ENCODE measurements at places on chromosomes 12 and 14.

DNA sequence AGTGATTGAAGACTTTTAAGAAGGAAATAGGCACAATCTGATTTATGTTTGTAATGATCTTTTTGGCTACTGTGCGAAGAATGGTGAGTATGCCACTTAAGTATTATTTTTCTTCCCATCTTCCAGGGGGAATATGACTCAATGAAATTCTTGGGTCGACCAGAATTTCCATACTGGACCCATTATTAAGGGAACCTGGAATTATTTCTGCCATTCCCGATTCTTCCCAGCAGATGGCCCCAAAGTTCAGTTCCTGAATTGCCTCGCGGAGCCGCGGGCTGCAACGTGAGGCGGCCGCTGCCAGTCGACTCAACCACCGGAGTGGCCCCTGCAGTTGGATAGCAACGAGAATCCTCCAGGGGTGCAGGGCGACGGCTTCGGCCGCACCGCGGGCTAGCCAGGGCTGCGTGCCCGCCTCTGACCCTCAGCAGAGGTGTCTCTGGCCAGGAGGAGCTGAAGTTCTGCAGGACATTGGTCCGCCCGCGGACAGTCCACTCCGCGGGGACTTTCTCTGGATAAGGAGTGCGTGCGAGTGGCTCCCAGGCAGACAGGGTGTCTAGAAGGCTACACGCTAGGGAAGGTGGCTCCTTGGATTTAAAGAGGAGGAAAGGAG is 628 bp upstream of the TSHR start:
- DNase-seq, result peak; percentile 61

DNA sequence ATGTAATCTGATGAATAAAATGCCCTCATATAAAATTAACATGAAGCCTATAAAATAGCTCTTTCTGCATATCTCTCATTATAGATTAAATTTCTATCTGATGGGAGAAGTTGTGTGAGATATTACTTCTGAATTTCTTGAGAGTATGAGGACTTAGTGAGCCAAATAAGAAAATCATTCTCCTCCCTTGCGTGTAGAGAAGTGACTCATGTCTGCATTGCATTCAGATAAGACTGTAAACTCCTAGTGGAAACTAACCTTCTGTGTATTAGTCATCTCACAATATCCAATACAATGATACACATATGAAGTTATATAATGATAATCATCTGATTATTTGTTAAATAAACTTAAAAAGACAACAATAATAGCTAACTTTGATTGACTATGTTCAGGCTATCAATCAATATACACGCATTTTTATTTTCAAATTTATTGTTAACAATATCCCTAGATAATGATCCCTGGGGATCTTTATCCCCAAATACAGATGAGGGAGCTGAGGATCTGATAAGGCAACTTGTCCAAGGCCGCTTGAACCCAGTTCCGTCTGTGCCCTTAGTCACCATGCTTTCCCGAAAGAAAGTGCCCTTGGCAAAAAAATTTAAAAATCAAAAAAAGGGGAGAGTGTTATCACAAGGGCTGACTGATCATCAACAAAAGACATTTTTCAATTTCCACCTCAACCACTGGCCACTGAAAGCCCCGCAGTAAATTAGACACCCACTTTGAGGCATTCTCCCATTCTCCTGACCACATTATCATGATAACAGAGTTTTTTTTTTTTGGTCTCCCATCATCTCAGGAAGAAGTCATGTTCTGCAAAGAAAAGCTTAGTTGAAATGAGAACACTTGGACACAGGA is 189.2 kb upstream of the RASSF8 start:
- DNase-seq, result no peak

GRCh38 chr12:76627346-76628135 is 68.0 kb upstream of the OSBPL8 start:
- DNase-seq, result no peak

- DNase-seq, result no peak
These were observed 131.7 kb upstream of the CPNE8 start for GRCh38 chr12:39037115-39037514.

GRCh38 chr14:55245657-55246268 is 25.5 kb upstream of the FBXO34 start:
- no peak for DNase-seq

DNA sequence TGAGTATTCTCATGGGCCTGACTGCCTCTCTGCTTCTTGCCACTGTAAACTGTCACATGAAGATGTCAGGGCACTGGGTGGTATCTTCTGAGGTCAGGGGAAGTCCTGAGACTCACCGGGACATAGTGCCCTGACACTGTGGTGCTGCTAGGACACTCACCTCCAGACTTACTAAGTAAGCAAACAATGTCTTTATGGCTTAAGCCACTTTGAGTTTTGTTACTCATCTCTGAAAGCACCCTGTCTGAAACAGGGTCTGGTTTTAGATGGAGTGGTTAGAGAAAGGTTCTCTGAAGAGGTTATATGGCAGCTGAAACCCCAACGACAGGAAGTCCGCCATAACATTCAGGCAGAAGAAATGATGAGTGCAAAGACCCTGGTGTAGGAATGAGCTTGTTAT is 22.7 kb downstream of the GPR19 start:
- DNase-seq, result no peak

- no peak for DNase-seq
These were observed 11.5 kb downstream of the COL2A1 start for GRCh38 chr12:47992776-47993175.

DNA sequence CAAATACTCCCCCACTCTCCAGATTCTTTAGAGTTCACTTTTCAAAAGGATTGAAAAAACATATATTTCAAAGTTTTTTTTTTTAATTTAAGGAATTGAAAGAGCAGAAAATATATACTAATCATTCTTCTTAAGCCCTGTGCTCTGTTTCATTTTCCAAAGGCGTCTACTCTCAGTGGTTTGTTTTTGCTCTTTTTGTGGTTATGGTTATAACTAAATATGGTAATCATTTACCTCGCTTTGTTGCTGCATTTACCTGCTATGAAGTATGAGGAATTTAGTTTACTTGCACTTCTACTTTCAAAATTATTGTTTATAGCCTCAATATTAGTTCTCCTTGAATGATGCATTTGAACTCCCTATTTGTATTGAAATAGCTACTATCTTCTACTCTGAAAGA is 55.9 kb upstream of the LRRK2 start:
- DNase-seq, result no peak

DNA sequence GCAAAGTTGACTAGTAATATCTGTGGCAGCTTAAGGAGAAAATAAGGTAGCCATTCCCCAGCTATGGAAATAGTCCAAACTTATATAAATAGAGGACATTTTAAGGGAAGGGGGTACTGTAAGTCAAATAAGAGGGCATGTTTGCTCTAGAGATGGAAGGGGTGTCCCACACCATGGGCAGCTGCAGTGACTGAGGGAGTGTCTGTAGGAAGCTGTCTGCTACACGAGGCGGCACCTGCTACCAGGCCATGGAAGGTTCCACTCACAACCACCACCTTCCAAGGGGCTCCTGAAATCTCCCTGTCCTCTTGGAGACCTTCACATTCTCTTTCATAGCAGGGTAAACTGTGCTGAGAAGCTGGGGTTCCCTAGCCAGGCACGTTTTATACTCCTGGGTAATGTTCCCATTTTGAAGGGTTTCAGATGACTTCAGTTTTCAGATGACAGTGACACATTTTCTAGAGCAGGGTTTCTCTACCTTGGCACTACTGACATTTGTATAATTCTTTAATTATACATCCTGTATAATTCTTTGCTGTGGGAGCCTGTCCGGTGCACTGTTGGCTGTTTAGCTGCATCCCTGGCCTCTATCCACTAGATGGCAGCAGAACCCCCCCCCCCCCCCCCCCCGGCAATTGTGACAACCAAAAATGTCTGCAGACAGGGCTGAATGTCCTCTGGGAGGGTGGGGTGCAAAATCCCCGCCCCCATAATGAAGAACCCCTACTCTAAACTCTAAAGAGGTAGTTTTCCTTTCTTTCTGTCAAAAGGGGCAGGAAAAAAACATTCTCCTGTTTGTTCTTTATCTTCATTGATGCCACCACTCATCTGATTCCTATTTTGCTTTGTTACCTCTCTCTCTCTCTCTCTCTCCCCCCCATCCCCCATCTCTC is 11.6 kb upstream of the SMCO2 start:
- DNase-seq, result no peak

DNA sequence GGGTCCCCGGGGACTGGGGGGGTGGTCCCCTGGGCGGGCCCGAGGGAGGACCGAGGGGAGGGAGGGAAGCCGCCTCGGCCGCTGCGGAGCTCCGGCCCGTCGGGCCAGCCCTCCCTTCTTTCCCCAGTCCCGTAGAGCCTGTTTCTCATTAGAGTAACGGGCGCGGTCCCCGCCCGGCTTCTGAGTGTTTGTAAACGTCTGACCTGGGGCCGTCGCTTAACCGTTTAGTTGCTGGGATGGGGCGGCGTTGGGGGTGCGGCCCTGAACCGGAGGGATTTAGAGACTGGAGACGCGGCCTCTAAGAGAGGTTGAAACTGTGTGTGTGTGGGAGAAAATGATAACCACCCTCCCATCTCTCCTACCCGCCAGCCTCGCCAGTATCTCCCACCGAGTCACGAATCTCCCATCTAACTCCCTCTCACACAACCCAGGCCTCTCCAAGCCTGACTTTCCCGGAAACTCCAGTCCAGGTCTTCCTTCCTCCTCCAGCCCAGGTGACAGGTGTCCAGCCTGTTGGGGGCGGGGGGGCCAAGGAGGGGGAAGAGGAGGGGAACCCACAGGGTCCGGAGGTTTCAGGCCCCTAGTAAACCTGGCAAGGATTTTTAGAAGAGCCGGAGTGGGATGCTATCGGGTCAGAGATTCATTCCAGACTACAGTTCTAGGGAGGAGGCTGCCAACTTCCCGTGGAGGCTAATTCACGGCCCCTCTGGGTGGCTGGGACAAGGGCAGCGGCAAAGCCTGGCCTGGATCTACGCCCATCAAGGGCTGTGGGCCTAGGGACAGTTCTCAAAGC is 1.1 kb upstream of the NFATC4 start:
- DNase-seq, result no peak

DNA sequence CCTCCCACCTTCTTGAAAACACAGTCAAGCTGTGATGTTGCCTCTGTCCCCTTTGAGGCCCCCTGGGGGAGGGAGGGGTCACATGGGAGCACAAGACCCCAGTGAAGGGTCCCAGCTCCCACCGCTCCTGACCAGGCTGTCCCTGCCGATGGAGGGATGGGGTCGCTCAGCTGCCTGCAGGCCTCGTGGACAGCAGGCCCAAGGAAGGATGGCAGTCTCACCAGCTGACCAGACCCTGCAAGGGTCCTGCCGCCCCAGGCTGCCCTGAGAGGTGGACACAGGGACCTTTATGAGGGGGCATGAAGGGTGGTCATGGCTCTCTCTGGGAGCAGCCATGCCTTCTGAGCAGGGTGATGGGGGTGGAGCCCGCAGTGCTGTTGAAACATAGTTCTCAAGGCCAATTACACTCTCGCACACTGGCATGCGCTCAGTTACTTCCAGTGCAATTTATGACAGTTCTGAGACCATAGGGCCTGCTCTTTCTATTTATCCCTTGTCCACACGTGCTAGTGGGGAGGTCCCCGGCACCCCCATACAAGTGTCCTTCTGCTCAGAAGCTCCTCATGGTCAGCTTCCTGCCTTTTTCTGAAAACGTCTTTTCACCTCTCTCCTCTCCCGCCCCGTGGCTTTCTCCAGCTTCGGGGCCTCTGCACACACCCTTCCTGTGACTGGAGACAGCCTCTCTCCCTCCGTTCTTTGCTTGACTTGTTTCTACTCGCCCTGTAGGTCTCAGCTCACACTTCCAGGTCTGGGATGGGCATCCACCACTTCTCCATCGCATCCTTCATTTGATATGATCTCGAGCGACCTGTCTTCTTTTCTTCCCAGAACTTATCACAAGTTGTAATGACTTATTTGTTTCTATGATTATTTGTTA is 313.1 kb downstream of the ADGRD1 start:
- no peak for DNase-seq

GRCh38 chr12:12428961-12429657 is 72.2 kb downstream of the BORCS5 start:
- no peak for DNase-seq

DNA sequence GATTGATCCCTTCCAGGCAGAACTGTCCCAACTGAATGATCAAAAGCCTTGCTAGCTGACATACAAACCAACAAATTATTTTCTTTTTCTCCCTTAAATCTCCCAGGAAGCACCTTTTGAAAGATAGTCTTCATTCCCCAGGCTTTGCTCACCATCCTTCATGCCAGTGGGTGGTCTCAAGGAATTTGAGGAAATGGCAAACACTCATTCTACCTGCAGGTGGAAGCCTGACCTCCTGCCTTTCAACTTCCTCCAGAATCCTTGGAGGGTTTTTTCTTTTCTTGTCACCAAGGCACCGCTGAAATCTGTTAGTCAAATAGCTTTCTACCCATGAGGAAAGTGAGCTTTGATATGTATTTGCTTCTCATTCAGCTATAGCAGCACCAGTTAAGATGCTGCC is 128.5 kb downstream of the WIF1 start:
- no peak for DNase-seq

GRCh38 chr12:26646571-26646970 is 186.4 kb downstream of the ITPR2 start:
- no peak for DNase-seq

- no peak for DNase-seq
These were observed 47.9 kb upstream of the NTF3 start for GRCh38 chr12:5384015-5384414.

DNA sequence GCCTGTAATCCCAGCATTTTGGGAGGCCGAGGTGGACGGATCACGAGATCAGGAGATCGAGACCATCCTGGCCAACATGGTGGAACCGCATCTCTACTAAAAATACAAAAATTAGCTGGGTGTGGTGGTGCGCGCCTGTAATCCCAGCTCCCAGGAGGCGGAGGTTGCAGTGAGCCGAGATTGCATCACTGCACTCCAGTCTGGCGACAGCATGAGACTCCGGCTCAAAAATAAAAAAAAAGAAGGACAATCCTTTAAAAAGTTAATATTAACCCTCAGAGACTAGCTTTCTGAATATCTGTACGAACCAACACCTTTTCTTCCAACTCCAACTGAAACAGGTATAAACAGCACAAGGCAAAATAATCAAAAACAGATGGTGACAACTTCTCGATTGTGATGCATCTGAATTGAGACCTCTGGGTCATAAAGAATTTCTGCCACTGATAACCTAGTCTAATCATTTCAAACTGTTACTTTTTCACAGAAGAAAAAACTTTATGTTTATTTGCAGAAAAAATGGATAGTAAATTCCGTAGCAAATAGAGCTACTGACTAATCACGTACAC is 27.8 kb downstream of the CLIP1 start:
- no peak for DNase-seq

DNA sequence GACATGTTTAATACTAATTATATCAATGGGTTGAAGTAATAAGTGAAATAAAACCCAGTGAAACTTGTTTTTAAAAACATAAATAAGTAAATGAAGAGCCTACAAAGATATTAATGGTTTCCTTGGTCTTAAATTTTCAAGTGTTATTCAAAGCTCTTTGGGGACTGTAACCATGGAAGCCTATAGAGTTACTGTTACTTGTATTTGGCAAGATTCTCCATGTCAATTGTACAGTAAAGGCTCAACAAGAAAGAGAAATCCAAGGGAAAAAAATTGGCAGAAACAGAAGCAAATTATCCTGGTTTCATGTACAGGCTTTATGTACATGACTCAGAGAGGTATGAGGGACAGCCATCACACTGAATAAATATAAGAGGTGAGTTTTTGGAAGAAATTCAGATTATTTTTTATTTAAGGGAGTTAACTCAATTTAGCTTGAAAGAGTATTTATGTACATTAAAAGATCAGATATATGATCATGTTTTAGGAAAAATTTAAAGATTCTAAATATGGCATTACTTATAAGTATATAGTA is 151.1 kb upstream of the HMGA2 start:
- no peak for DNase-seq

- DNase-seq, result peak; percentile 72
These were observed at the start of gene EVL for GRCh38 chr14:100065111-100065871. Gene EVL, plus strand, starts transcription at chr14:100065422. Its CDS starts 79 bp downstream, at chr14:100065501.

- DNase-seq, result no peak
These were observed 128.2 kb upstream of the RTL1 start for GRCh38 chr14:101031721-101032120.

- no peak for DNase-seq
These were observed 187.9 kb upstream of the STXBP6 start for GRCh38 chr14:25237845-25238244.
